HCT116 (cell line): ENCODE measurements at places on chromosomes 7 and 10.

GRCh38 chr10:121076776-121077715 is 225.9 kb downstream of the WDR11 start:
- DNase-seq = no peak

DNA sequence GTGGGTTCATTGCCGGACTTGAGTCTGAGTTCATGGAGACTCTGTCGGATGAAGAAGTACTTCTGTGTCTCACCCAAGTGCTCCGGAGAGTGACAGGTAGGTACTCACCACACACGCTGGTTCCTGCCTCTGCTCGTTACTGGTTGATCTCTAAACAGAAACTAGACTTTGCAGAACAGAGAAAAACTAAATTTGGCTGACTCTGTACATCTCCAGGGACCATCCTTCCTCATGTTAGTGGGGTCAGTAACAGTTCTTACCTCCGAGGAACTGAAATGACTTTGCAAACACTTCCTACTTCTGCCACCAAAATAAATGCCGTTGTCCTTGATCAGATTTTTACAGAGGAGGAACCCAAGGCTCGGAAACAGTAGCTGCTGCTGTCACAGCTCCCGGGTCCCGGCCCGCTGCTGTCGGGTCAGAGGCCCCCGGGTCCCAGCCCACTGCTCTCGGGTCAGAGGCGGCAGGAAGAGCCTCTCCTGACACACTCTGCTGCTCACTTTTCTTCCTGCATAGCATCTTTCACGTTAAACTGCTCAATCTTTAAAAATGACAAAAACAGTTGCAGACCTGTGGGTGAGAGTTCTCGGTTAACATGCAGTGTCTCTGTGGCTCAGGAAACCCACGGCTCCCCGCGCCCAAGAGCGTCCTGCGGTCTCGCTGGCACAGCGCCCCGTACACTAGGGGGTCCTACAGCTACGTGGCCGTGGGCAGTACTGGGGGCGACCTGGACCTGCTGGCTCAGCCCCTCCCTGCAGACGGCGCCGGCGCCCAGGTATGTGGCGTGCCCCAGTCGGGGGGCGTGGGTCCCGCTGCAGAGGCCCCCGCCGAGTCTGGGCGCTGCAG is 4.8 kb upstream of the MTG1 start:
- no peak for DNase-seq

DNA sequence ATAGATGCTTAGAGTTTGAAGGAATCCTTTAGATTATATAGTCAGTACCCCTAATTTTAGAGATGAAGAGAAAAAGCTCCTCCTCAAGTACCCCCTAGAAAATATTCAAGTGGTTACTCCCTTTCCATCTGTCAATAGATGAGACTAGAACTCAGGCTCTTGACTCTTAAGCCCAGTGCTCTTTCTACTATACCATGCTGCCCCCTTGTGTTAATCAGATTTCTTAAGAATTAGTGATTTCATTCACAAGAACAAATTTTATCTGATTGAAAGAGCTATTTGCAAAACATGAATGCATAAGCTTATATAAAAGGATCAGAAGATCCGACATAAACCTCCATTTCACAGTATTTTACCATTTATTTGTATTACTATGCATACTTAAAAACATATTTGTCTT is 179.3 kb downstream of the TFEC start:
- DNase-seq = peak; percentile 54

- no peak for DNase-seq
These were observed 121.6 kb downstream of the TMEM168 start for GRCh38 chr7:112668561-112668960.

DNA sequence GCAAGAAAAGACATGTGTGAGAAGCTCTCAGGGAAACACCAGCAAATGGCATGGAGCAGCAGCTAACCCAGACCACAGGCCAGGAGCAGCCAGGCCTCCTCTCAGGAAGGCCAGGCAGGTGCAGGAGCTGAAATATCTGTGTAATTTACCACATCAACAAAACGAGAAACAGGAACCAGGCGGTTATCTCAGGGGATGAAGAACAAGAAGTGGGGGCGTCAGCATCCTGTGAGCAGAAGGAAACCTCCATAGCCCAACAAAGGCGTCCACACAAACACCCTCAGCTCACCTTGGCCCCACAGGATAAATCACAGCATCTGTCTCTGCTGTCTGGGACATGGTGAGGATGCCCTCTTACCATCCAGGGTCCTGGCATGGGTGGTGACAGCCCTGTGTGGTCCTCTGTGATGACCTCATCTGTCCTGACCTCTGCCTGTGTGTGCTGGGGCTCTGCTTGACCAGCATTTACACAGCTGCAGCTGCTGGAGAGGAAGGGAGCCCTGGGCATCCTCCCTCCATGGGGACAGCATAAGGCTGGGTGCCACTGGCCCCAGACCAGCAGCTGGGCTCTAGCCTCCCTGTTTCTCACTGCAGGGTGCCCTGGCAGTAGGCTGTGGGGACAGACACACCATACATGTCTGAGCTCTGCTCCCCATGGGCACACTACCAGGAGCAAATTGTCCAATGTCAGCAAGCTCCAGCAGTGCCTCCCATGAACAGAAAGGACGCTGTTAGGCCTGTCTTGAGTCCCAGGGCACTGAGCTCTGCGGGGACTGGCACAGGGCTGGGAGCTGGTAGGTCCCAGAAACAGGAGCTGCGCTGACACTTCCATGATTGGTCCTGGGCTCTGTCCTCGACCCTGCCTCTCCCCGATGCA is 34.6 kb downstream of the ANXA8 start:
- DNase-seq = no peak

DNA sequence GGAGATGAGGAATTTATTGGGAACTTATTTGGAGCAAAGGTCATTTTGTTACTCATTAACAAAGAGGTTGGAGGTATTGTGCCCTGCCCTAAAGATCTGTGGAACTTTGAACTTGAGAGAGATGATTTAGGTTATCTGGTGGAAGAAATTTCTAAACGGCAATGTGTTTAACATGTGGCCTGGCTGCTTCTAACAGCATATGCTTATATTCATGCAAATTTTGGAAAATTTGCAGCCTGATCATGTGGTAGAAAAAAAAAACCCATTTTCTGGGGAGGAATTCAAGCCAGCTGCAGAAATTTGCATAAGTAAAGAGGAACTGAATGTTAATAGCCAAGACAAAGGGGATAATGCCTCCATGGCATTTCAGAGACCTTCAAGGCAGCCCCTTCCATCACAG is 10.7 kb upstream of the PANK1 start:
- no peak for DNase-seq

GRCh38 chr10:129035052-129035827 is 431.8 kb upstream of the MGMT start:
- DNase-seq = no peak

DNA sequence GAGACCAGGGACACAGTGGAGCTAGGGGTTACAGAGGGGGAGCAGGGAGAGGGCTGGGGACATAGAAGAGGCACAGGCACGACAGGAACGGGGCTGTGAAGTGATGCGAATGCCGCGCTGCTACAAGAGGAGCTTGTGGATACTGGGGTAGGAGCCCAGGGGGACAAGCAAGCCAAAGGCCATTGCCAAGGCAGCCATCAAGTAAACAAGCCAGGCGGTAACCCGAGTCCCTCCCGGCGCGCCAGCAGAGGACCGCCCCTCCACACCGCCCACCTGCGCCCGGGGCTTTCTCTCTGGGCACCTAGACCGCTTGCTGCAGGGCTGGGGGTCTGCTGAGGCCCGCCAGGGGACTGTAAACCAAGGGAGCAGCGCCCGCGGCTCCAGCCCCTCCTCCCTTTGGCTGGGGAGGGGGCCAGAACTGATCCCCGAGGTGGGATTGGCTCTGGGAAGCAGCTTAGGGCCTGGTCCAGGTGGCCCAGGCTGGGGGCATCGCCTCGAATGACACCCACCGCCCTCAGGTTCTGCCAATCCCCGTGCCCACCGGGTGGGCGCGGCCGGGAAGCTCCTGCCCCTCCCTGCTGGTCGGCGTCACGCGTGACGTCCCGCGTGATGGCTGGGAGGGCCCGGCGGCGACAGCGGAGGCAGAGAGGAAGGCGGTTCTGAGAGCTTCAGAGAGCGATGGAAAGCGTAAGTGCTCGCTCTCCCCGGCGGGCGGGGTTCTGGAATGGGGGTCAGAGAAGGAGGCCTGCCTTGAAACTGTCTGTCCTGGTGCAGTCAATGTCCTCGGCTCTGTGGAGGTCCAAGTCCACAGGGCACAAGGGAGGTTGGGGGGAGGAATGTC is 982 bp downstream of the SFXN3 start:
- no peak for DNase-seq

GRCh38 chr10:123522702-123523312 is 143.3 kb upstream of the GPR26 start:
- no peak for DNase-seq

DNA sequence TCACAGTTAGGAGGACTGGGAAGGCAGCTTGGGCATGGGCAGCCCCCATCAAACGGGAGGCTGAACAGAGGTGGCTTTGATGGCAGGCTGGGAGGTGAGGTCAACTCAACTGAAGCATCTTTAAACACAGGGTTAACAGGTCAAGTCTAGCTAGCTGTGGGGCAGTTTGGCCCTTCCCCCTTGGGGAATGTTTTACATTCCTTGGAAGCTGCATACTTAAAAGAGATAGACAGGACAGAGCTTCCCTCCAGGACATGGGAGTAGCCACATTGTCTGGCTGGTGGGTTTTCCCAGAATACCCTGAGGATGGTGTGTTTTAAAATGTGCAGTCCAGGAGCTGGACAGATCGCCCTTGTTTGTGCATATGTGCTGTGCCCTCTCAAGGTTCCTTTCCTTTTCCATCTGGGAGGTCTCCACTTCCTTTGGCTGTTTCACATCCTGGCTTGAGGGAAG is 6.8 kb upstream of the RASSF4 start:
- DNase-seq = no peak
